ENCODE measurements at places on chromosomes 7 and 10.

DNA sequence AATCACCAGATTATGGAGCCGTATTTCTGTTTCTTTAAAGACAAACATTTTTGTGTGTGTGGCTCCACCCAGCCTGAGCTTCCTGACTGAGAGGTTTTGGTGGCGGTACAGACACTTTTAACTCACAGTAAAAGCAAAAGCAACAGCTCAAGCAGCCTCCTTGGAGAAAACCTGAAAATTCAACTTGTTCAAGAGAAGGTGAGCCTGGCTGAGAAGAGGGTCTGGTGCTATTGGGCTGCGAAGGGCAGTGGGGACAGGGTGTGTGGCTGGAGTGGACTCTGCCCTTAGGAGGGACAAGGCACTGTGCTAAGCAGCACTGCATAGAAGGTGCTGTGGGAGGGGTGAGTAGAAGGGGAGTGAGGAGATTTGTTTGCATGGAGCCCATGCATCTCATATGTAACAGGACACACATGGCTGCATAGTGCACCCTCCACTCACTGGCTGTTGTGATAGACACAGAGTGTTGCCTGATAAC, at the start of gene GIMAP7:
Gene GIMAP7, plus strand, starts transcription at position 125 of the 475 bp plus-strand sequence. CDS start 5,103 bp downstream, outside the sequence.
- peak; percentile 72 for DNase-seq

DNA sequence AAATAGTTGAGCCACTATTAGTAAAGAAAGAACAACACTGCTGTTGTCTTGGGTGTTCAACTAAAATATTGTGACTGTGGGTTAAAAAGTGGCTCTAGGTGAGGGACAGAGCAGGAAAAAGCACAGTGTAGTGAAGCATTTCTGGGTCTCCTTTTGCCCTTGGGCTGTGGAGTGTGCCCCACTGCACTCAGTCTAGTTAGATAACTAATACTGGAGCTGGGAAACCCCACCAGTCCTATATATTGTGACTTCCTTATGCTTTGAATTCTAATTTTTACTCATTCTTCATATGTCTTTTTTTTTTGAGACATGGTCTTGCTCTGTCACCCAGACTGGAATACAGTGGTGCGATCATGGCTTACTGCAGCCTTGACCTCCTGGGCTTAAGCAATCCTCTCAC, 195.1 kb downstream of the EXOC4 start:
- no peak for DNase-seq

GRCh38 chr7:157428554-157428945, 91.7 kb downstream of the DNAJB6 start:
- DNase-seq = no peak

- no peak for DNase-seq
Observed at GRCh38 chr7:12554351-12554750, 16.2 kb upstream of the SCIN start.

- peak; percentile 51 for DNase-seq
Observed at GRCh38 chr10:27241010-27241651, 534 bp upstream of the ACBD5 start.

DNA sequence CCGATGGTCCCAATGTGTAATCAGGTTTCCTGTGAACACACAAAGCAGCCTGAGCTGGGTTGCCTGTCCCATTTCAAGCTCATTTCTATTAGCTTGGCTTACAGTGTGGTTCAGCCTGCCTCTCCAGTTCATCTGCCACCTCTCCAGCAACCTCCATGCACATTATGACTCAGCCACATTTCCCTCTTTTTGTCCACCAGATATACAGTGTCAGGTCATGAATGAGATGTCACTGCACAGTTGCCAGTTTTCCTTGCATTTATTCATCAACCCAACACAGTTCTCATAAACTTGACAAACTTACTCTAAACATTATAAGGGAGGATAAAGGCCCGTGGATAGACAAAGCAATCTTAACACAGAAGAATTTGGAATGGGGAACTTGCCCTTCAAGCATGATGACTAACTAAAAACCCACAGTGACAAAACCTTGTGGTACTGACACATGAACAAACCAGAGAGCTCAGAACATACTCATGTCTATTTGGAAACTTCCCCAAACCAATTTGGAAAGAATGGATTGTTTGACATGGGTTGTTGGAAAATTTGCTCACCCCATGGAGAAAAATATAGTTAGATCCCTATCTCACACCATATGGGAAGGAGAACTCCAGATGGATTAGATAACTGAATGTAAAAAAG, 2.5 kb upstream of the CFAP58 start:
- peak; percentile 27 for DNase-seq

GRCh38 chr10:132360766-132361447, 28.9 kb downstream of the LRRC27 start:
- DNase-seq = peak; percentile 60

GRCh38 chr10:100167553-100168312, 18.1 kb downstream of the ERLIN1 start:
- no peak for DNase-seq

- no peak for DNase-seq
Observed at GRCh38 chr7:19369806-19370205, 224.6 kb upstream of the FERD3L start.

GRCh38 chr10:70234668-70235447, 1.6 kb upstream of the PPA1 start:
- DNase-seq = no peak

DNA sequence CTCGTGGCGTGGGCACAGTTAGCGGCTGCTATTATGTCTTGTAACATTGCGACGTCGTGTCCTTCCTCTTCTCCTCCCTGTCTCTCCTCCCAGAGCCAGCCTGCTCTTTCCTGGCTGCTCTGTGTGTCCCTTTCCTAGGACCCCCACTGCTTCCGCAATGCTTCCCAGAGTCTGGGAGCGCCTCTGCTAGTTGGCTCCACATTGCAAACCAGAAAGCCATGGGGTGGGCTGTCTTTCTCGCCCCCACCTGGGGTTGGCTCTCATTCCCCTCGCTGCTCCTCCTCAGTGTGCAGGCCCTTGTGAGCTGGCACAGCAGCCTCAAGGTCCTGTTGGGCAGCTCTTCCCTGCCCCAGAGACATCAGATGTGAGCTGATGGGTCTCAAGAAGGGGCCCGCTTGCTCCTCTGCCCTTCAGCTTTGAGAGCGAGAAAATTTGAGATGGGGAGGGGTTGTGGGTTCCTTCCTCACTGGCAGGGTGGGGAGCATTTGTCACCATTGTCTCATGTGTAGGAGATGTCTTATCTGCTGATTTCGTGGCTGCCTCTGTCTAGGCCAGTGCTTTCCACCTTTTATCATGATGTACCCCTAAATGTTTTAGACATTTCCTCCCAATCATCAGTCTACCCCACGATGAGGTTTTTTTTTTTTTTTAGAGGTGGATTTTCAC, 3.3 kb downstream of the ADAMTS14 start:
- no peak for DNase-seq

DNA sequence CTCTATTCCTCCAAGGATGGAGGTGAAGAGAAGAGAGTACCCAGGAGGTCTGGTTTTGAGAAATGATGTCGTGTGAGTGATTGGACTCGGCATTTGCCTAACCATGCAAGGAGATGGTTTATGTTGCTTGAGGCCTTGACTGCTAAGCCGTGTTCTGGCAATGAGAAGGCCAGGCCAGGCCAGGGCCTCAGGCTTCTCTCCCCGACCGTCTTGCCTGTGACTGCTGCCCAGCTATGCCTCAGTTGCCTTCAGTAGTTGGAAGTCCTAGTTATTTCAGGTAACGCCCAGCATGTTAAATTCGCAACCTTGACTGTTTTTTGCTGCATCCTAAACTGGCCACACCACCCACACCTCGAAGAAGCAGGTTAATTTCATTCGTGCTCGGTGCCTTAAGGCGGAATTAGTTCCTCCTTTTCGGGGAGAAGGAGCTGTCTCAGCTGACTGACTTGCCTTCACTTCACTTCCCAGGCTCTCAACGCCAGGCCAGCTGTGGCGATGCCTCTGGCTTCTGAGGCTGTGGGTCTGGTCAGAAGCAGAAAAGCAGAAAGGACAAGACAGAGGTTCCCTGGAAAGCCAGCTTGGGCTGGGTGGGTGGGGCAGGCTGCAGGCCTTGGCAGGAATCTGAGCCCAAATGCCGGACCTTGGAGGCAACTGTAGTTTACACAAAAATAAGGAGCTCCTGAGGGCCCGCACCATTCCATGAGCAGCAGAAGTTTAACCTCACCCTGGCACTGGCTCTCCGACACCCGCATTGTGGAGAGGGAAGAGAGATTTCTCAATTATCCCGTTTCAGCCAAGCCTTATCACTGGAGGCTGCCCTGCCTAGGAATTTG, 61.9 kb upstream of the SAMD8 start:
- DNase-seq = no peak

DNA sequence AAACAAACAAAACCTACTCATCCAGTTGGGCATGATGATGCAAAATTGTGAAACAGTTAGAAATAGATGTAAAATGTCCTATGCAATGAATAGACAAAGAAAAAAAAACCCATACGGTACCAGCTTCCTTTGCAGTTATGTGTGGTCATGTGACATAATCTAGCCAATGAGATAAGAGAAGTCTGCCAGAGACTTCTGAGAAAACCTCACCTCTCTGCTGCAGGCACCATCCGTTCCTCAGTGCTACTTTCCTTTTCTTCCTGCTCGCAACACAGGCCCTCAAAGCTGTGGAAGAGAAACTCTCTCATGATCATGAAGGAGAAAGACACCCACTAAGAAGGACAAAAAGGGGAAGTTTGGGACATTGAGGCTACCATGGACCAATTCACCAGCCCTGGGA, 76.8 kb upstream of the CARD11 start:
- DNase-seq = peak; percentile 43

- no peak for DNase-seq
Observed at GRCh38 chr7:79403451-79403850, 50.0 kb downstream of the MAGI2 start.

- peak; percentile 54 for DNase-seq
Observed at GRCh38 chr10:109933984-109934565, 10.8 kb upstream of the XPNPEP1 start.

DNA sequence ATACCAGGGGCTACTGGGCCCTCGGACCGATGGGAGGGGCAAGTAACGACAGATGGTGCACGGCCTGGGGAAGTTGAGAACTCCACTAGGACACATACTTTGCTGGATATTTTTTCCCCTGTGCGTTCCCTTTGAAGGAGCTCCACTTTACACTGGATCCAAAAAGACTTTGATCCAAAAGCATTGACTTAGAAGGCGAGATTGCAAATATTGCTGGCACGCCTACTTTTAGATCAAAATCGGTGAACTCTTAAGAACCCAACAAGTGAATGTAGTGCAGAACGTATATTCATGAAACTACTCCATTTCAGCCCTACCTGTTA, 436 bp upstream of the SLC25A13 start:
- DNase-seq = no peak

GRCh38 chr7:29150856-29151255, 4.5 kb upstream of the CPVL start:
- no peak for DNase-seq

DNA sequence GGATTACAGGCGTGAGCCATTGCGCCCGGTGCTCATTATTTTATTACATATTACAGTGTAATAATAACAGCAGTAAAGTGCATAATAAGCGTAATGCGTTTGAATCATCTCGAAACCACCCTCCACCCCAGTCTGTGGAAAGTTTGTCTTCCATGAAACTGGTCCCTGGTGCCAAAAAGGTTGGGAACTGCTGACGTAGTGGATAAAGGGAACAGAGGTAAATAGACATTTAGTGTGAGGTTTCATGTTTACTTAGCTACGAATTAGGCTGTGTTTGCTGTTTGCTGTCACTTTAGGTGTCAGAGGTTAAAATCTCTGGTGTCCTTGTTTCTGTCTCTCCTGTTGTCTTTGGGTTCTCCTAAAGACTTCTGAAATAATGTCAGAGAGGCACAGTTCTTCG, 60.3 kb upstream of the SLC39A12 start:
- DNase-seq = no peak

- peak; percentile 42 for DNase-seq
Observed at GRCh38 chr7:5594616-5595544, 171.2 kb upstream of the TNRC18 start.

- DNase-seq = no peak
Observed at GRCh38 chr10:12699781-12700556, 301.5 kb downstream of the CCDC3 start.

GRCh38 chr10:100987685-100988049, 324 bp downstream of the TWNK start:
- no peak for DNase-seq

DNA sequence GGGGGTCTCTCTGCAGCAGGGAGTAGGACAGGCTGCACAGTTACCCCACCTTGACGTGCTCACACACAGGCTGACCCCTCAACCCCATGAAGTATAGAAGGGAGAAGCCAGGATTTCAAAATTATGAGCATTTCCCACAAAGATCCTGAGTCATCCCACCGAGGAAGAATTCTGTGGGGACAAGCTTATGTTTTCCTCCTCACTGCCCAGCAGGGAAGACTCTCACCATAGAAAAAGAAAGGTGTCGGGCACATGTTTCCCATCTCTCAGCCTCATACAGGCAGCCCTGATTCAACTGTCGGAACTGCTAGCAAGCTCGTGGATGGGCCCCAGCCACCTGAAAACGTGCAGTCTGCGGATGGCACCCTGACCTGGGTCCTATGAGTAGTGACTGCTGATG, 499.7 kb upstream of the MKI67 start:
- no peak for DNase-seq

DNA sequence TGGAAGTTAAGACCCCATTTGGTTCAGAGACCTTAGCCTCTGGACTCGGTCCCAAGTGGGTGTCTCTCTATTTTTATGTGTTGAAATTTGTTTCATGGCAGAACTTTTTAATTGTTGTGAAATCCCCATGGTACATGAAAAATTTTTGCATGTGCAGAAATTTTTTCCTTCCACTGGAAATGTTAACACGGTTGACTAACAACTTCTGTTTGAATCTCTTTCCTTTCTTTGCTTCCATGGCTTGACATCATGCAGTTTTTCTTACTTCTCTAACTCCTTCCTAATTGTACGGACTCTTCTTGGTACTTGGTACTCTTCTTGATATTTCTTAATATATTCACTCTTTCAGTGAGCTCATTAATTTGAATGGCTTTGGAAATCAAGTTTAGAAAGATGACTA, 18.3 kb downstream of the MDFIC start:
- DNase-seq = no peak

DNA sequence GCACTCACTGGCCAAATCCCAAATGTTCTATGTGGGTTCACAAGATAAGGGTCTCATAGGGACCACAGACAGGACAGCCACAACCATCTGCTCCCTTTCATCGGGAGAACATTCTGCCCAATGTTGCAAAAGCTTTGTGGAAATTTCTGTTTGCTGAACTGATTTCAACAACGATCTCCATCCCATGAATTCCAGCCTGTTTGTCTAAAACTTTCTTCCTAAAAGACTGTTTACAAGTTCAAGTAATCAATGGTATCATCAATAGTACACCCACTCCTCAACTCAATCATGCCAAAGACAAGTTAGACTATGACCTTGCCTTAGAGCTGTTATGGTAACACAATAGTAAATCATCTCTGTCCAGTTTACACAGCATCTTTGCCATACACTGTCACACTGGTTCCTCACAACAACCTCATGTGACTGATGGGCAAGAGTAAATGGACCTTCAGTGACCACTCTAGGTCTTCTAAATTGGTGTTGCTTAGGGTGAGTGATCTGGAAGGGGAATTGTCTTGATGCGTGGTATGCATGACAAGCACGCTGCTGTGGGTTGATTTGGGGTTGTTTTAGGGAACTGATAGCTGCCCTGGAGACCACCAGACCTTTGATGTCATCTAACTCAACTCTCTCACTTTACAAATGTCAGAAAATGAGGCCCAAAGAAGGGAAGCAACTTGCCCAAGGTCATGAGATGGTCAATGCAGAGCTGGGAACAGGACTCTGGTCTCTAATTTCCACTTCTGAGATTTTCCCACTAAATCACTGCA, 95.1 kb downstream of the PPP1R3C start:
- no peak for DNase-seq

- DNase-seq = peak; percentile 12
Observed at GRCh38 chr7:158957510-158957906, 101.2 kb downstream of the DYNC2I1 start.

All from activated CD8-positive, alpha-beta T cell treated with anti-CD3 and anti-CD28 coated beads for 36 hours (primary cell).